ENCODE measurements at places on chromosomes 2 and 18.

DNA sequence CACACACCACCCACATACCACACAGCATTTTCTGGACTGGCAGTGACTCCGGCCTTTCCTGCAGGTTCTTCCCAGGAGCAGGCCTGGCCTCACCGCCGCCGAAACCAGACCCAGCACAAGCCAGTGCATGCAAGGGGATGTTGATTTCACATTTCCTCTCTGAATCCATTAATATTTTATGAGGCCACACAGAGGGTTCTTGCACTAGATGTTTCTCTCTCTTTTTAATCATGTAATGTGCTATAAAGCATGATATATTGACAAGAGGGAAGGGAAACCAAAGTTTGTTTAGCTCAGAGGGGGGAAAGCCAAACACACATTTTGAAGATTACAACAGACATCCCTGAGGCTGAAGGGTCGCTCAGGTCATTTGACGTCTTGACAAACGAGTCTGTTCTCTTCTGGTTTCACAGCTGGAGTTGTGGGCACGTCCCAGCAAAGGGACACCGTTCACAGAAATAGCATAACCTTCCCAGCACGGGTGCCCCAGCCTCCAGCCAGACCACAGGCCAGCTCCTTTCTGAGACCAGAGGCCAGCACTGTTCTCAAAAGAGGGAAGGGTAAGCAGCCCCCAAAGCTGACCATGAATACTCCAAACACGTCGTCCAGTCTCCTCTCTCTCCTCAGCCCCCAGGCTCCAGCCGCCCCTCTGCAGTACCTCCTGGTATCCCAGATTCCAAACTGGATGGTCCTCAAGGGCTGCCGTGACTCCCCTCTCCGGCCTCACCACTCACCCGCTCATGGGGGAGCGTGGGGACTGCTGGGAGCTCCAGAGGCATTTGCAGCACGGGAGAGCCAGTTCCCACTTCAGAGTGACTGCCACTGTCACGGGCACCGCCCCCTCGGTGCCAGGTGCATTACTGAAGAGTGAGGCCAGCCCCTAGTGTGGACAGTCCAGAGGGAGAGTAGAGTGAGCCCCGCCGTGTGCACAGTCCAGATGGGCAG is 340.3 kb upstream of the SALL3 start:
- DNase-seq: no peak

- no peak for DNase-seq
Measured at GRCh38 chr18:14092625-14093306, 39.5 kb downstream of the ZNF519 start.

DNA sequence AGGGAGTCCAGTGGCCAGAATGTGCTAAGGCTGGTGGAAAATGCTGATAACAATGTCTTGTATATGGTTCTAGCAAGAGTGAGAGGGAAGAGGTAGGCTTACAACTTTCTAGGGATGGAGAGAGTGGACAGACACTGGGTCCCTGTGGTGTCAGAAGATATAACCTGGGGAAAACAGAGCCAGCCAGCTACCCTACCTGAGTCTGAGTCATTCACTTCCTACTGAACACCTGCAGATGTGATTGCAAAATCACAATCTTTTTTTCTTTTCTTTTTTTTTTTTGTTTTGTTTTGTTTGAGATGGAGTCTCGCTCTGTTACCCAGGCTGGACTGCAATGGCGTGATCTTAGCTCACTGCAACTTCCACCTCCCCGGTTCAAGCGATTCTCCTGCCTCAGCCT is 7.3 kb downstream of the TET3 start:
- DNase-seq: no peak

GRCh38 chr2:230913406-230914143 is 11.5 kb downstream of the GPR55 start:
- DNase-seq: no peak

GRCh38 chr2:14932285-14932684 is 299.8 kb downstream of the LRATD1 start:
- DNase-seq: peak; percentile 8

GRCh38 chr2:86249579-86250391 is 50.5 kb downstream of the MRPL35 start:
- peak; percentile 42 for DNase-seq

- no peak for DNase-seq
Measured at GRCh38 chr2:112889976-112890375, 21.0 kb upstream of the IL37 start.

GRCh38 chr18:28432339-28432738 is 255.4 kb upstream of the CDH2 start:
- no peak for DNase-seq

DNA sequence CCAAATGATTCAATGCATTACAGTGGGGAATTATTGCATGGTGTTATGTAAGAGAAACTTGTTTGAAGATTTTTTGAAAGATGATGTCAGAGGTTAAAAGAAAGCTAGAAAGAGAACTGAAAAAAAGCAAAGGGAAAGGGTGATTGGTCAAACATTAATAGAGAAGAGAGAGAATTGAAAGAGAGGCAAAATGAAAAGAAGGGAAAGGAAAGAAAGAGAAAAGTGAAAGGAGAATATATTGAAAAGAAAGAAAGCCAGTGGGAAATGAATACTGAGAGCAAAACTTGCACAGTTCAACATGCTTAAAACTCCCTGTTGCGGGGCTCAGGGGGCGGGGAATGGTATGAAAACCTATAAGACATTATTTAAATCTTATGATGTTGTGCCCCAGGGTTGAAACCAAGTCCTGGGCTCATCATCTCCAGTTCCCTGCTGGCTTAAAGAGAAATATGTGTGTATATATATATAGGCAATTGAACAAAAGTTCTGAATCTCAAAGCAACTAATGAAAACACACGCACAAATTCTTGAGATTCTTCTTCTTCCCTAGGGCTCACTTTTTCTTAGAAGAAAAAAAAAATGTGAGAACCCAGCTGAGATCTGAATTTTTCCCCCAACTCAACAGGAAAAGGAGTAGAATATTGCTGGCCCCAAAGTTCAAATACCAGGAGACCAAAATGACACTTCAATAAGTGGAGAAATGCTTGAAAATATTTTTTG is 2045.9 kb upstream of the CELF4 start:
- no peak for DNase-seq
